Cerebellar cortex (tissue), 1 donor: ENCODE measurements at places on chromosomes 16 and 17.
A peak's percentile ranks its signal among the peaks of the same experiment; 100 is the strongest.

GRCh38 chr17:57493171-57493570 is 236.8 kb downstream of the MSI2 start:
- no peak for DNase-seq

DNA sequence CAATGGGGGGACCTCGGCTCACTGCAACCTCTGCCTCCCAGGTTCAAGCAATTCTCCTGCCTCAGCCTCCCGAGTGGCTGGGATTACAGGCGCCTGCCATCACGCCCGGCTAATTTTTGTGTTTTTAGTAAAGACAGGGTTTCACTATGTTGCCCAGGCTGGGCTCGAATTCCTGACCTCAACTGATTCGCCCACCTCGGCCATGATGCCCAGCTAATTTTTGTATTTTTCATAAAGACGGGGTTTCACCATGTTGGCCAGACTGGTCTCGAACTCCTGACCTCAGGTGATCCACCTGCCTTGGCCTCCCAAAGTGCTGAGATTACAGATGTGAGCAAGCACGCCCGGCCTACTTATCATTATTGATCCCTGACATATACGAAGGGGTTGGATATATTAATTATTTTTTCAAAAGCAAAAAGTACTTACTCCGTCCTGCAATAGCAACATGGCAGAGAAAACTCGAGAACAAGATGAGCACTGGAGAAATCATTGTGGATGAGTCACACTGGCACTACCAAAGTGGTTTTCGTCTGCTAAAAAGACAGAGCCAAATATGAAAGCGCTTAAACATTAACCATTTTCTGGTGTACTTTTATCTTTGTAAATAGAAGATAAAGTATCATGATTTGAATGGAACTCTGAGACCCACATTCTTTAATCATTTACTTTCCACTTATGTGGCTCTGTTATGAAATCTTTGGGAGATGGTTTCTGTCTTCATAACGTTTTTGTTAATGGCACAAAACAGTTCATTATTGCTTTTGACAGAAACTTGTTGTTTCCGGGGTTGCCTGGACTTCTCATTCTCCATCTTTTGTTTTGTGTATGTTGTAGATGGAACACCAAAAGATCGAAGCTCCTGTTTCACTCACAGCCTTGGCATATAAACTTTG is at the start of gene APOH:
APOH (minus strand) TSS at position 529 of the 896 bp plus-strand sequence; CDS start at position 493, 36 bp downstream.
- DNase-seq, result no peak

DNA sequence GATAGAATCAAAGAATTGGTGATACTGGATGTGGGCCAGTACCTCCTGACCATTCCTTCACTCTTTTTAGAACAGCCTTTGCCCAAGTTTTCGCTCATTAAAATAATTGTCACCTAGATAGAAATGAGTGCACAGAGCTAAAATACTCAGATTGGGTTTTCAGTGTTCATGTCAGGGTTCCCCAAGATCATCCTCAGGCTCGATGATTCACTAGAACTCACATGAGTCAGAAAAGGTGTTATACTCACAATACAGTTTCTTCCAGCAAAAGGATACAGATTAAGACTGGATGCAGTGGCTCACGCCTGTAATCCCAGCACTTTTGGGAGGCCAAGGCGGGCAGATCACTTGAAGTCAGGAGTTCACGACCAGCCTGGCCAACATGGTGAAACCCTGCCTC is 19.9 kb downstream of the ERCC4 start:
- DNase-seq, result no peak

DNA sequence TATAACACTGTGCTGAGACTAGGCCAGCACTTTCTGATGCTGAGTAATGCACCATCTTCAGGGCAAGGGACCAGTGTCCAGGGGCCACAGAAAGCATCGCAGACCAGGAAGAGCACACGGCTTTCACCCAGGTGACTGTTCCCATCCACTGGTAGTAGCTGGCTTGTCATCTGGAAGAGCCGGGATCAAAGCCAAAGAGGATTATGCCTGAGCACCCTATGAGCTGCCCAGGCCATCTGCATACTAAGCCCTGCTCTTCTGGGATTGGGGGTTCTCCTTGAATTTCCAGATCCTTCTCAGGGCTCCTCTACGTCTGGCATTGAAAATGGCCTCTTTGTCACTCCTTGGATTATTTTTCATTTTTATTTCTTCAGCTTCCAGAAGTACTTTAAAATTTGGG is 140.7 kb downstream of the IRX3 start:
- DNase-seq, result no peak

DNA sequence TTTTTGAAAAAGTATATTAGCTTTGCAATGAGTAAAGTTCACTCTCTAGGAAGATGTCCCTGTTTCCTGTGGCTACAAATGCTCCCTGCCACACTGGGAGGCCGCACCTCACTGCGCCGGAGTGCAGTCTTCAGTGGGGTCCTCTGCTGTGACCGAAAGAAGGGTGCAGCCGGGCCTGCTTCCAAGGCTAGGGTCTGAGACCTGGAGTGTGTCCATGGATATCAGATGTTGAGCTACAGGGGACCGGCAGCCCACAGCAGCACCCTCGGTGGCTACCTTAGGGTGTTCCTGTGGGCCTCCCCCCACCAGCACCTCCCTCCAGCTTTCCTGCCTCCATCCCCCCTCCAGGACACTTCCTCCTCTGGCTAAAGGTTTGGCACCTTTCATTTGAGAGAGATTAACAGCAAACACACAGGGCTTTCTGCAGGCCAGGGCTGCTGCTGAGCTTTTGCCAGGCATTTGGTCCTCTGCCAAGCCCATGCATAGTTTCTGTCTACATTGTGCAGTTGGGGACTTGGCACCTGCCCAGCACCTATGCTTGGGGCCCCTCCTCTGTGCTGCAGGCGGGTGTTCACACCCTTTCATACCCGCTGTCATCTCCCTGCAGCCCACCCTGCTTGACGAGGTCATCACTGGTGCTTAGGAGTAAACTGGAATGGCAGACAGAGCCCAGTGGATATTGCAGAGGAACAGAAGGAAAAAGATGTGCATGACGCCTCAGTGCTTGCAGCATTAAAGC is 33.8 kb upstream of the CRISPLD2 start:
- DNase-seq, result peak; percentile 29

DNA sequence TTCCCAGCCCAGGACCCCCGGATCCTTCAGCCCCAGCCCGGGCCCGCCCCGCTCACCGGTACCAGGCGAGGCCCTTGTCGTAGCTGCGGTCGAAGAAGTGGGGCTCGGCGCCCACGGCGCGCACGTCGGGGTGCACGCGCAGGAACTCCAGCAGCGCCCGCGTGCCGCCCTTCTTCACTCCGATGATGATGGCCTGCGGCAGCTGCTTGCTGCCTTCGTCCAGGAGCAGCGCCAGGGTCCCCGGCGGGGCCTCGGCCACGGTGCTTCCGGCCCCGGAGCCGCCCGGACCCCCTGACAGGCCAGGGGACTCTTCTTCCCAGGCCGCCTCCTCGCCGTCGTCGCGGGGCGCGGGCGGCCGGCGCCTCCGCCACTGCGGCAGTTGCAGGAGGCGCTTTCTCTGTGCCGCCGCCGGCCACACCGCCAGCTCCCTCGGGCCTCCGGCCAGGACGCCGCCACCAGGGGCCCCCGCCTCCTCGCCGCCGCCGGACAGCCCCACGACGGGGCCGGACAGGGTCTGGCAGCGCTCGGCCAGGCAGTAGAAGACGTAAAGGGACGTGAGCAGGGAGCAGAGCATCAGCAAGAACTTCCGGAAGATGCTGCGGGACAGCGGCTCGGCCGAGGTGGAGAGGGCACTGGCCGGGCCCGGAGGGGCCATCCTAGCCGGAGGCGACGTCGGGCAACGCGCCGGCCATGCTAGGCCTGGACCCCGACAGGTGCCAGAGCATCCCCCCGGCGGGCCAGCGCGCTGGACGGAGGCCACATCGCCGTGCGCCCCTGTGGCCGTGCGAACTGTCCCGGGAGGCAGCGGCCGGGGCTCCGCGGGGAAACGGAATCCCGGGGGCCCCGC is 1.0 kb downstream of the HS3ST3A1 start:
- no peak for DNase-seq

DNA sequence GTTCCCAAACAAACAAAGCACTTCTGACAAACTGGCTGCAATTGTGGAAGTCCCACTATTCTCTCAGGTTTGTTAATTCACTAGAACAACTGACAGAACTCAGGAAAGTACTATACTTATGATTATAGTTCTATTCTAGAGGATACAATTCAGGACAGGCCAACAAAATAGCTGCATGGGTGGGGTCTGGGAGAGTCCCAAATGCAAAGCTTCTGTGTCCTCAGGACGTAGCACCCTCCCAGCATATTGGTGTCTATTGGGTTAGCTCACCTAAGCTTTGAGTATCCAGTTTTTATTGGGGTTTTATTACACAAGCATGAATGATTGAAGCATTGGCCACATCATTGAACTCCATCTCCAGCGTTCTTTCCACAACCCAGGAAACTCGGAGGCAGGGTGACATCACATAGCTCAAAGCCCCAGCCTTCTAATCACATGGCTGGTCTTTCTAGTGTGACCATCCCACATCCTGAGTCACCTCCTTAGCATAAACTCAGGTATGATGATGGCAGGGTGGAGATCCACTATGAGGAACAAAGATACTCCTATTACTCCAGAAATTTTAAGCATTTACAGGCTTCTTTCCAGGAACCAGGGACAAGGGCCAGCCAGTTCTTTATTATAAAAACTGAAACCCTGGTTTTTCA is 43.9 kb upstream of the CCNF start:
- DNase-seq, result no peak

DNA sequence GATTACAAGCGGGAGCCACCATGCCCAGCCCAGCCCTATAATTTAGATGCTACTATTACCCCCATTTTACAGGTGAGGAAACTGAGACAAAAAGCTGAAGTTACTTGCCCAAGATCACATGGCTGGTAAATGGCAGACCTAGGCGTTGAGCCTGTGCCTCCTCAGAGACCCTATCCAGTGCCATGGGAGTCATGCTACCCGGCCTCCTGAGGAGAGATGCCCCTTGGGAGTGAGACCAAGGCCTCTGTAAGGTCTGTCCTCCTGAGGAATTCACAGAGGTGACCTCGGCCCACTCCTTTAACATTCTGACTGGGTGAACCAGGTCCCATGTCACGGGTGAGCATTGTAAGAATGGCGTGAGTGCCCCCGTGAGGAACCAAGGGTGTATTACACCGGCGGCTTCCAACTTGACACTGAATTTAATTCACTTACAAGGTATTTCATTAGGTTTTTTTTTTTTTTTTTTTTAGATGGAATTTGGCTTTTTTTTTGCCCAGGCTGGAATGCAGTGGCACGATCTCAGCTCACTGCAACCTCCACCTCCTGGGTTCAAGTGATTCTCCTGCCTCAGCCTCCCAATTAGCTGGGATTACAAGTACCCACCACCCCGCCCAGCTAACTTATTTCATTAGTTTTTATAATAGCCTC is 95.7 kb downstream of the ABCC6 start:
- DNase-seq, result peak; percentile 79

- DNase-seq, result peak; percentile 26
These were observed 13.4 kb downstream of the FBF1 start for GRCh38 chr17:75927286-75927922.

GRCh38 chr17:17703140-17703919 is 22.1 kb downstream of the RAI1 start:
- no peak for DNase-seq

DNA sequence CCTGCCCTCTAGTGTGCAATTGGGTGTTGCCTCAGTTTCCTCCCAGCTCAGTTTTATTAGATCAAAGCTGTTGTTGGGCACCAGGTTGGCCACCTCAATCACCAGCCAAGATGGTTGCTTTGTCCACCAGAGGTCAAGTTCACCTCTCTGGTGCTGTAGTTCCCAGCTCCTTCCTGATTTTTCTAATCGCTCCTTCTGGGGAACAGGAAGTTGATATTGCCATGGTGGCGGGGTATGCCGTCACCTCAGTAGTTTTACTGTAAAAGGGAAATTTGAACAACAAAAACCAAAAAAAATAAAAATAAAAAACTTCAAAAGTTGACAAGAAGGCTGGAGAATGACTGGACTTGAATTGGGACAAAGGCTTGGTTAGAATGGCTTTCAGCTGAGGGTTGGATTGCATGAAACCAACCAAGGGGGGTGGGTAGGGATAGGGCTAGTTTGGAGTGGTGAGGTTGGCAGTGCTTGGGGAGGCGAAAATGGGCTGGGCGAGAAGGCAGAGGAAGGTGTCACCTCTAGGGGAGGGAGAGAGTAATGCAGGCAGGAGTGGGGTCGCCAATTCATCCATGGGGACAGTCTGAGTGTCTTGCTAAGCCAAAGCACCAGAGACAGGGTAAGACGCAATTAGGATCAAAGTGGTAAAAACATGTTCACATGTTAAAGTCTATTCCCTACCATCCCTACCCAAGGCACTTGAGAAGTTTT is 6.2 kb downstream of the EFNB3 start:
- DNase-seq, result no peak

DNA sequence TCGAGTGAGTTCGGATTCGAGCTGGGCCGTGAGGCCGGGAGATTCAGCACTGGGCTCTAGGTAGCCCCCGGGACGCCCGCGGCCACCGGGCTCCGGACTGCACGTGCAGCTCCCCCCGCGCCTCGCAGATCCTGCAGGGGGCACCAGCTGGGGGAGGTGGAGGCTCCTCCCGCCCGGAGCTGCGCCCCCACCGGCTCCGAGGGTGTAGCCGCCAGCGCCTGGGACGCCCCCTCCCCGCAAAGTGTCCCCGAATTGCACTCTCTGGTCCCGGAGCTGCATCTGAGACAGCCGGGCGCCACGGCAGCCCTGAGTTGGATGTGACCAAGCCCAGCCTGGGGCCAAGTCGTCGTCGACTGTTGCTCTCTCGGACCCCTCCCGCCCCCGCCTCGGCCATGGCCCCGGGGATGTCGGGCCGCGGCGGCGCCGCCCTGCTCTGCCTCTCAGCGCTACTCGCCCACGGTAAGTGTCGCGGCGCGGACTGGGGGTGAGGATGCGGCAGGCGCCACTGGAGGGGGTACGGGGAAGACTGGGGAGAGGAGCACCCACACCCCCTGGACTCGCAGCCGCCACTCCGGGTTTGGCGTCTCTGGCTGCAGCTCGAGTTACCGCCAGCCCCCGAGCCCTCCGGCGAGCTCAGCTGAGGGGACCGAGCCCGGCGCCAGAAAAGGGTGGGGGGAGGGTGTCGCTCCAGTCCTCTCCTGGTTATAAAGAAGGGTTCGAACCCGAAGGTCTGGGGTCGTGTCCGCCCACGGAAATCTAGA is 1.5 kb downstream of the TMEM132E start:
- DNase-seq, result no peak

DNA sequence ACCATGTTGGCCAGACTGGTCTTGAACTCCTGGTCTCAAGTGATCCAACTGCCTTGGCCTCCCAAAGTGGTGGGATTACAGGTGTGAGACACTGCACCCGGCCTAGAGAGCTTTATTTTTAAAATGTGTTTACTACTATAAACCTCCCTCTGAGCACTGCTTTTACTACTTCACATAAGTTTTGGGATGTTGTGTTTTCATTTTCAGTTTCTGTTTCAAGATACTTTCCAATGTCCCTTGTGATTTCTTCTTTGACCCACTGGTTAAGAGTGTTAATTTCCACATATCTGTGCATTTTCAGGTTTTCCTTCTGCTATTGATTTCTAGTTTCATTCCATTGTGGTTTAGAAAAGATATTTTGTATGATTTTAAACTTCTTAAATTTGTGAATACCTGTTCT is 74.4 kb downstream of the NETO2 start:
- no peak for DNase-seq

- no peak for DNase-seq
These were observed 228.8 kb upstream of the AXIN2 start for GRCh38 chr17:65790241-65790640.

GRCh38 chr16:12228602-12229499 is 252.3 kb downstream of the SNX29 start:
- DNase-seq, result peak; percentile 42

GRCh38 chr16:27539120-27539519 is 10.6 kb downstream of the GTF3C1 start:
- no peak for DNase-seq

GRCh38 chr16:64312980-64313379 is 808.9 kb downstream of the CDH11 start:
- DNase-seq, result no peak
